ENCODE measurements at places on chromosomes 11 and 22. TPM values are rescaled to one million over a fixed set of nuclear protein-coding genes. Genes with fewer than 3 reads are reported as not detected.

GRCh38 chr11:10857459-10857708 lies 469 bp downstream of the ZBED5 start:
- no peak for DNase-seq

DNA sequence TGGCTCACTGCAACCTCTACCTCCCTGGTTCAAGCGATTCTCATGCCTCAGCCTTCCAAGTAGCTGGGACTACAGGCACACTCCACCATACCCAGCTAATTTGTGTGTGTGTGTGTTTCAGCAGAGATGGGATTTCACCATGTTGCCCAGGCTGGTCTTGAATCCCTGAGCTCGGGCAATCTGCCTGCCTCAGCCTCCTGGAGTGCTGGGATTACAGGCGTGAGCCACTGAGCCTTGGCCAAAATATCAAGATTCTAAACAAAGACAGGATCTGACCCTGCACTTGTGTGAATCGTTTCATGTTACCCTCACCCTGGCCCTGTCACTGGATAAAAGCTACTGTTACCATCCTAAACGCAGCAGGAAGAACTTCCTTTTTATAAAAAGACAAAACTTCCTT lies 15.6 kb upstream of the THY1 start:
- no peak for DNase-seq

GRCh38 chr22:37794376-37794775 lies 13.4 kb upstream of the GCAT start:
- no peak for DNase-seq

DNA sequence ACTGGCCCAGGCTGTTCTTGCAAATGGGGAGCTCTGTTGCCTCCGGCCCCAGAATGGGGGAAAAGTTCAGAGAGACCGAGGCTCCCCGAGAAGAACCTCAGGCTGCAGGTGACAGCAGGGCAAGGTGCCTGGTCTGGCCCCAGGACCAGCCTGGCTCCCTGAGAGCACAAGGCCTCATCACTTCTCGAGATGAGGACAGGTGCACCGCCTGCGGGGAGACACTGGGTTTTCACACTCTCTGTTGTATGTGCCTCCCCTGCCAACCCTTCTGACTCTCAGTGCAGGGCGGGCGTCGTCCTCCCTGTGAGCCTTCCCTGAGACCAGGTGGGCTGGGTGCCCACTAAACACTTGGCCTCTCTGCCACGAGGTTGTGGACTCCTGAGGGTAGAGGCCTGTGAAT lies 102.2 kb downstream of the BCR start:
- DNase-seq = no peak

- DNase-seq = no peak
Measured at GRCh38 chr11:70038034-70038834, 39.9 kb upstream of the ANO1 start.

DNA sequence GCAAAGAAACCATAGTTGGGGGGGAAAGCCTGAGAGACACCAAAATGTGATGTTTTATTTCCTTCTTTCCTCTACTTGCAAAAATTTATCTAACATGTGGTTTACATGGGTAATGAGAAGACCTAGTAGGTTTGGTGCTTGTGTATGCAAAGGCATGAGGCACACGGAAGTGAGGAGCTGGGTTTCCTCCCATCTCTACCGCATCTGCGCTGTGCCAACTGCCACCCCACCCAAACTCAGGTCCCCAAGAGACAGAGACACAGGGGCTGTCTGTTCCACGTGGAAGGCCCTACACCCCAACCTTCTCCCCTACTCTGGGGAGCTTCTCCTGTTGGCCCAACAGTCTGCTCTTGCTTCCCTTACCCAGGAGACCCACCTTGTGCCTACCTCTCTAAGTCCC lies 4.8 kb downstream of the RTL6 start:
- no peak for DNase-seq

- no peak for DNase-seq
Measured at GRCh38 chr11:35247863-35248262, 108.9 kb downstream of the CD44 start.

GRCh38 chr11:44711787-44712608 lies 14.8 kb upstream of the TSPAN18 start:
- DNase-seq = no peak

- DNase-seq = no peak
Measured at GRCh38 chr11:75035911-75036565, 47.3 kb downstream of the NEU3 start.

DNA sequence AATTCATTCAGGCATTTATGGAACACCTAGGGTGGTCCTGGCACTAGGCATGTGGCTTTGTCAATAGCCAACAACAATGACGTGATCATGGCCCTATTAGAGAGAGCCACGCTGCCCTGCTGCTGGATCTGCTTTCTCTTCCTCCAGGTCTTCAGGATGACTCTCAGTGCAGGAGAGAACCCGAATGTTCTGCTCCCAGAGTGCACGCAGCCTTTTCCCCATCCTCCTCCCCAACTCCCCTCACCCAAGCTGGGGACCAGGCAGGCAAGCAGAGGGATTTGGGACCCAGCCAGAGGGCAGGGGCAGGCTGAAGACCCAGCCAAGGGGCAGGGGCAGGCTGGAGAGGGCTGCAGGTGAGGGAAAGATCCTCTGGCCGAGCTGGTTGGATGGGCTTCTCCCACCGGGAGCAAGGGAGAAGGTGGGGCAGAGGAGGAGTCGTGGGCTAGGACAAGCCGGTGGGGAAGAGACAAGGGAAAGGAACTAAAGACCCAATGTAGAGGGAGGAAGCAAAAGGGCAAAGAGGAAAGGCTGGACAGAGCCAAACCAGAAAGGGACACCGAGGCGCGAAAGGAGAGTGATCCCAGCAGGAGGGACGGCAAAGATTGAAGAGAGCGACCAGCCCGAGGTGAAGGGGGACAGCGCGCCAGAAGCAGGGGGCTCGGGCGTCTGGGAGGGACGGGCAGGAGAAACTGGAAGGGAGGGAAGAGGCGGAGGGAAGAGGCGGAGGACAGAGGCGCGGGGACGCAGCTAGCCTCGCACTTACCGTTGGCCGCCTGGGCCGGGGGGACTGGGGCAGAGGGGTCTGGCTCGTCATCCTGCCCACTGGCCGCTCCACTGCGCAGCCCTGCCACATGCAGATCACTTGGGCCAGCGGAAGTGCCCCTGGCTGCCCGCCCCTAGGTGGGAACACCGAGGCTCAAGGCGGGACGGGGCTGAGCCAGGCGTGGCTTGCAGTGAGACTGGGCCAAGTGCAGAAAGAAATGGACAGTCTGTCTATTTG lies at the start of gene KCTD14:
Gene KCTD14, minus strand, starts transcription at position 880 of the 1,000 bp plus-strand sequence. Its CDS starts 27 bp downstream, at position 853.
- no peak for DNase-seq

DNA sequence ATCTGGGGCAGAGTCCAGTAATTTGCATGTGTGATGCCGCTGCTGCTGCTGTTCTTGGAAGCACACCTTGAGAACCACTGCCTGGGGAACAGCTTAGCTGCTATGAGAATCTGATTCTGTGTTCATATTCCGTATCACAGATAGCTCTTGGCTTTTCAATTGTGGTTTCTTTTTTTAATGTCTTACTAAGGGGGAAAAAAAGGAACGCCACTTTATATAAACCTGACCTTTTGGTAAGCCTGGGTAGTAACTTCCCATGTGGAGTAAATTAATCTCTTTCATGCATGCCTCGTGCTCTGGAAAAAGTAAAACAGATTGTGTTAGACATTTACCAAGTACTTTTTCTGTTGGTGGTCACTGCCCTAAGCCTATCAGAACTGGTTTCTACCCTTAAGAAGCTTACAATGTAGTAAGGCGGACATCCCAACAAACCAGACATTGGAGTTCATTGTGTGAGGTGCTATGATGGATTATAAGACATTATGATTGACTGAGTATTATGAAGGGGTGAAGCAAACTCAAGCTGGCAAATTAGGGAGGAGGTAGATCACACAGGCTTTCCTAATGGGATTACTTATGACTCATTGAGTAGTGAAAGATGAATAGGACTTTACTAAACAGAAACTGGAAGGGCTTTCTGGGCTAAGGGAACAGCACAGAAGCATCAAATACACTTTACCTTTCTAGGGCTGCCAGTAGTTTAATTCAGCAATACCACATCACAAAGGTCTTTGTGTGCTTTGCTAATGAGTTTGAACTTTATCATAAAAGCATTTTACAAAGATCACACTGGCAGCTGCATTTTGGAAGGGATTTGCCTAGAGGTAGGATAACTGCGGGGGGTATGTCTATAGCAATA lies 64.7 kb downstream of the MAML2 start:
- no peak for DNase-seq

DNA sequence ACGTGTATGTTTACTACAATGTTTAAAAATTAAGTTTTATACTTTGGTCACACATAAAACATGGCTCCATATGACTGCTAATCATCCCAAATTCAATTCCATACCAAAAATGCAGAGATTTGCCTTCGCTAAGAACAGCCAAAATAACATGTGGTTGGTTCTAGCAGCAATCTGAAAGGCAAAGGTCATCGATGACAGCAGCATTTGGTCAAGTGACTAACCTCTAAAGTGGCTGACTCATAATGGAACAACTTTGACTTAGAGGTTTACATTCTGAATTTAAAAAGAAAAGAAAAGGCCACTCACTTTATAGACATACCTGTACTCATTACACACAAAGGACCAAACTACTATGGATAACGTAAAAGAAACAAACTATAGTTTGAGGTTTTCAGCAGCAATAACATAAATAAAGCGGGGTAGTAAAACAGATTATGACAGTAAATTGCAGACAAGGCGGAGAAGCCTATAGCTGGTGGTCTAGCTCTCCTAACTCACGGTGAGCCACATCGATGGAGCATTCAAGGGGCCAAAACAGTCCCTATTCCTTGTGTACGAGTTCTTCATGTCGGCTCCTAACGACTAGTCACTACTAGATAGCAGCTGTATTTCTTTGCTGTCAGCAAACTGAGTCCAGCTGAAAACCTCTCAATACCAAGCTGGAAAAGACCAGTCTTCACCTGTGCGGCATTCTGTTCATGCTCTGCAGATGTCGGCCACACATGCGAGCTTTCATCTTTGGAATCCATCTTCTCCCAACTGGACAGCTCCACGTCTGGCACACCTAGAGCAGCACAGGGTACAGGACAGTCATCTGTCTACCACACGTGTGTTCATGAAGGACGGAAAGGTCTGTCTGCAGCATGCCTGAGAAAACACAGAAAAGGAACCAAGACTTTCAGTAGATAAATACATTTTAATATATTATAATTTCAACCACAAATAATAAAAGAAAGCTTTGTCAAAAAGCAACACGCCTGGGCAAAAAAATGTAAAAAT lies 42.1 kb downstream of the PRDM10 start:
- DNase-seq = no peak

DNA sequence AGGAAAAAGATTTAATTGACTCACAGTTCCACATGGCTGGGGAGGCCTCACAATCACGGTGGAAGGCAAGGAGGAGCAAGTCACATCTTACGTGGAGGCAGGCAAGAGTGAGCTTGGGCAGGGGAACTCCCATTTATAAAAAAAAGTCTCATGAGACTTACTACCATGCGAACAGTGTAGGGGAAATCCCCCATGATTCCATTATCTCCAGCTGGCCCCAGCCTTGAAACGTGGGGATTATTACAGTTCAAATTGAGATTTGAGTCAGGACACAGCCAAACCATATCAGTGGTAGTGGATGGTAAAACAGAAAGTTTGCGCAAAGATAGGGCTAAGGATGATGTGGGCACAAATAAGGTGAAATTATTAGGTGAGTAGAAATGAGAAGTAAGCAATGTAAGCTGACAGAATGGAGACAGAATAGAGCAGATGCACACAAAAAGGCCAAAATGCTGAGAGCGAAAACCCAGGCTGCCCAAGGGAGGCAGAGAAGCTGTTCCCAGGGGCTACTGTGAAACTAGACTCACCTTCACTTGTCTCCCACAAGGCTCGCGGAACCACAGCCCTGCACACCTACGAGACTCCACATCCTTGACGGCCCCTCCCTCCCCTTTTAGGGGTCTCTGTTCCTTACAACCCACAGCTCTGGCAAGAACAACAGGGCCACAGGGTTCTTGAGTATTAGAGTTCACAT lies 377.6 kb downstream of the CADM1 start:
- DNase-seq = no peak

DNA sequence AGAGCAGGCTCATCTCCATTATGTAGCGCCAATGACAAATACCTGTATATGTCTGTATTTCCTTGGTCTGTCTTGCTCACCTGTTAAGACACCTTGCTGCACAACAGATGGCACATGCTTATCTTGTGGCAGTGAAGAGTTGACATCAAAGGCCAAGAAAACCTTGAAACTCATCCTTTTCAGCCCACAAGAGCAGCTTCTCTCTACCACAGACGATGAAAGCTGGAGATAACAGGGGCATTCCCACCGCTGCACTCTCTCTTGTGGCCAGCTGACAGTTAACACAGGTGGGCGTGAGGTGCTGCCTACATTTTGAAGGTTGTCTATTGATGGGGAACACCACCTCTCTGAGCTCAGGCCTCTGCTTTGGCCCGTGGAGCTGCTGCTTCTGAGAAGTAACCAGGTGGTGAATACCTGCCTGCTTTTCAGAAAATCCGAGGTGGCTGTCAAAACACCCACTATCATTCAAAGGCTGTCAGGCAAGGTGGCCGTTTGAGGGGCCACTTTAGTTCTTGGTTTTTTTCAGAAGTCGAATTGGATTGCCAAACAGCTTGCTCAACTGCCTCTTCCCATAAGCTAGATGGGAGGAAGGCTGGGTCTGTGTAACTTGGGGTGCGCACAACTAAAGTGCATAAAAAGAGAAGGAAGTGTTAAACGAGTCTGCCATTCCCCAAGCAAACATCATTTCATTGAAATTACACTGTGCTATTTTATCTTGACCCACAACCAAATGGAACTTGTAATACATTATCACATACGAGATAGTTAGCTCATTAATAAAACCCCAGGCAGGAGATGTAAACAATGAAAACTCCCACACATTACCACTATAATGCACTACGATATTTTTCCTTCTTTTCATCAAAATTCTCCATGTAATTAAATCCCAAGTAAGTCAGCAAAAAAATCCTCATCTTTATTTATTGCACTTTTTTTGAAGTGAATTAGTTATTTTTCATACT lies 87.1 kb upstream of the RAG2 start:
- DNase-seq = no peak

The ENTHD1 gene
- not detected for total RNA-seq

The OR8G1 gene
- not detected for total RNA-seq

The IL18BP gene
- total RNA-seq = 4.9 TPM

The KCNK4 gene
- total RNA-seq = not detected

The VPREB3 gene
- total RNA-seq = 0.69 TPM

The MB gene
- total RNA-seq = 16,708 TPM

The DEPDC7 gene
- total RNA-seq = 0.55 TPM

The LRP5 gene
- total RNA-seq = 54.7 TPM

All from left ventricle myocardium inferior (tissue), 1 donor.